CD4-positive, alpha-beta T cell (primary cell): ENCODE measurements at places on chromosomes 12 and 14.

GRCh38 chr12:18250313-18250916, 10.9 kb upstream of the PIK3C2G start:
- DNase-seq = peak; percentile 2

DNA sequence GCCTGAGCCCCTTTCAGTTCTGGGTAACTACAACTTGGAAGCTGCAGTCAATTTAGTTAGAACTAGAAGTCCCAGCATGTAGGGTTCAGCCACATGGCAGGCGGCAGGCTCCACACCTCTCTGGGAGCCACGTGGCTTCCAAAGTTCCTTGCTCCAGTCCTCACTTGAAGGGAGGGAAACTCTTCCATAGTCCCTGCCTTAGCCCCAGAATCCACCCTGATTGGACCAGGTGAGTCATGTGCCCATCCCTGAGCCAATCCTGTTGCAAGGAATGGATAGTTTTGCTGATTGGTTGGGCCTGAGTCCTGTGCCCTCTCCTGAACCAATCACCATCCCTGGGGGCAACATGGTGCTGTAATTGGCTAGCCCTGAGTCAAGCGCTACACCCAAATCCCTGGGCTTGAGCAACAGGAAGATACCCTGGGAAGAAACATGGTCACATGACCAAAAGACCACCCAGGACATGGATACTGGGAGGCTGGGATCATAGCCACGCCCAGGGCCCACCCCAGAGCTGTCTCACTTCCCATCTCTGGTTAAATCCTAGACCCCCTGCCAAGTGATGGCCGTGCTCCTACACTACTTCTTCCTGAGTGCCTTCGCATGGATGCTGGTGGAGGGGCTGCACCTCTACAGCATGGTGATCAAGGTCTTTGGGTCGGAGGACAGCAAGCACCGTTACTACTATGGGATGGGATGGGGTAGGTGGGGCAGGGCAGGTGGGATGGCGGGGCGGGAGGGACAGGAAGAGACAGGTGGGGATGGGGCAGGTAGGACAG, 154.7 kb downstream of the ADGRD1 start:
- DNase-seq = no peak

DNA sequence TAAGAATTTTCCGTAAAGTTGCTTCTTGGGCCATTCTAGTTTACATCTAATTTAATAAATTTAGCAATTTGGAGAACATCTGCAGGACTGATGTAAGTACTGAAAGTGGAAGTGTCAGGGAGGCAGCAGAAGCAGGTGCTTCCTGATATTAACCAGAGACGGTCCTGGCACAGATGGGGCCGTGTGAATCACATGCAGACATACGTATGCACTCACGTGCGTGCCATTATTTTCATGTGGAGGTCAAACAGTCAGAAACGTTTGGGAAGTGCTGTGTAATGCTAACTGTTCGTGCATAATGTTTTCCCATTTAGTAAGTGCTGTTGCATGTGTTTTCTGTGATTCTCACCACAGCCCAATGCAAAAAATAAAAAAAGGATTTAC, 87.8 kb upstream of the DYNC1H1 start:
- DNase-seq = peak; percentile 60

DNA sequence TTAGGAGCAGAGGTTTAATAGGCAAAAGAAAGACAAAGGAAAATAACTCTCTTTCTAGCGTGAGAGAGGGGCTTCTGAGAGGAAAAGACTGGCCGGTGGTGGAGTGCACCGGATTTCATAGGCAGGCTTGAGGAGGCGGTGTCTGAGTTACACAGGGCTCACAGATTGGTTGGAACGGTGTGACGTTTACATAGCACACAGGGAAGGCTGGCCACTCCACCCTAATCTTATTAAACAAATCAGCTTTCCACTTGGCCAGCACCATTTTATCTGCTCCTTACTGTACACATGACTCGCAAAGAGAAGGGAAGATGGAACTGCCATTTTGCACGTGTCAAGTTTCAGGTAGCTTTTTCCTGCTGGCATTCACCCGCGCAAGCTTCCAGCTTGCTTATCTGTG, 587.7 kb downstream of the RPL10L start:
- DNase-seq = no peak

- DNase-seq = no peak
Measured at GRCh38 chr12:109727039-109727723, 13.6 kb downstream of the FAM222A start.

- DNase-seq = no peak
Measured at GRCh38 chr14:76877871-76878270, 51.7 kb downstream of the LRRC74A start.
